ENCODE measurements at places on chromosomes 7 and 10.

- no peak for DNase-seq
These were observed 354.1 kb upstream of the CELF2 start for GRCh38 chr10:10663622-10664021.

GRCh38 chr7:2853147-2853546 is 9.0 kb upstream of the GNA12 start:
- DNase-seq: no peak

- no peak for DNase-seq
These were observed 133.4 kb downstream of the MACC1 start for GRCh38 chr7:20083781-20084180.

DNA sequence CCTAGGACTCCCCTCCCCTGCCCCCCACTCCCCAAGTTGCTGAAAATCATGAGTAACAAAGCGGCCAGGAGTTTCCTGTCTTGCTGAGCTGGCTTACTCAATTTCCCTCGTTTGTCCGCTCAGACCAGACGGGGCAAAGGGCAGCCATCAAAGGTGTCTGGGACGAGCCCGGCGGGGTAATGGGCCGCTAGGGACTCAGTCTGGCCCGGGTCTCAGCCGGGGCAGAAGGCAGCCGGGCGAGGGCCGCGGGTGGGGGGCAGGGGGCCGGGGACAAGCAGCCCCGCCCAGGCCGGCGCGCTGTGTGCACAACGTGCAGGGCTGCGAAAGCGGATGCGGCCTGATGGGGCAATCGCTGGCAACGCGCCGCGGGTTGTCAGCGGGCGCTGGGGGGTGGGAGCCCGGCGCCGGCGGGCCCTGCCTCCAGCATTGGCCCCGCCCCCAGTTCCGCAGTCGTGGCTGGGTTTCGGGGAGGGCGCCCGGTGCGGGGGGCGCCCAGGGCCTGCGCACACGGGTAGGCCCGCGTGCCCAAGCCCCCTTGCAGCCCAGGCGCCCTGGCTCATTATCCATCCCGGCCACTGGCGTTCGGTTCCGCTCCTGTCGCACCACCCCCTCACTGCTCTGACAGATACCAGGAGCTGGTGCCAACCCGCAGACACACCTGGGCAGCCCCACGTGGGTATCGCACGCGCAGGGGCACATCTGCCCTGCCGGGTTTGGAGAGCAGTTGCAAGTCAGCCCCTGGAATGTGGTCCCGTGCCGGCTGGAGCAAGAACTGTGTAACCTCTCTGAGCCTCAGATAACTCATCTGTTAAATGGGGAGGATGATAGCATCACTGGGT is 35.1 kb downstream of the DNAJB12 start:
- peak; percentile 81 for DNase-seq

- DNase-seq: no peak
These were observed 19.7 kb upstream of the LAMB4 start for GRCh38 chr7:108149908-108150307.

GRCh38 chr10:51679841-51680240 is 19.6 kb downstream of the CSTF2T start:
- DNase-seq: no peak

DNA sequence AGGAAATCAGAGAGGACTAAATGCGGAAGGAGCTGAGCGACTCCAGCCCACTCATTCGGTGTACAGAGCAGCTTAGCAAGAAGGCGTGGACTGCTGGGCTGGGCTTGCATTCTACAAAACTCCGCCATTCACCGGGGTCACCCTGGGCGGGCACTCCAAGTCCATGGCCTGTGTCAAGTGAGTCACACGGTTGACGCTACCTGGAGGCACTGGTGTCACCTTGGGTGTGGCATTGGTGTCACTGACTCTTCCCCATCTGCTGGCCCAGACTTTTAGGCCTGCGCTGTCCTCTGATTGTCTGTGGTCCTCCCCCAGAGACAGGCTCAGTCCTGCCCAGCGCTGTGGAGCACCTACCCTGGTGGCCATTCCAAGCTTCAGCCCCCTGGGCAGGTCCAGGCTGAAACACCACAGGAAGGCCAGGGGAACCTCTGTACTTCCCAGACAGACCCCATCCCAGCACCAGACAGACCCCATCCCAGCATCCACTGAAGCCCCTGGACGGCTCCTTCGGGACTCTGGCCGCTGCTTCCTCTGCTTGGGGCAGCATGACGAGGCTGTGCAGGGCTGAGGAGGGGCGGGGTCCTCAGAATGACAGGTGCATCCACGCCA is 30.6 kb upstream of the CNPY1 start:
- DNase-seq: no peak

- no peak for DNase-seq
These were observed 753.2 kb downstream of the DNAJB9 start for GRCh38 chr7:109322833-109323232.

- no peak for DNase-seq
These were observed 52.6 kb downstream of the NT5C2 start for GRCh38 chr10:103140469-103140868.

DNA sequence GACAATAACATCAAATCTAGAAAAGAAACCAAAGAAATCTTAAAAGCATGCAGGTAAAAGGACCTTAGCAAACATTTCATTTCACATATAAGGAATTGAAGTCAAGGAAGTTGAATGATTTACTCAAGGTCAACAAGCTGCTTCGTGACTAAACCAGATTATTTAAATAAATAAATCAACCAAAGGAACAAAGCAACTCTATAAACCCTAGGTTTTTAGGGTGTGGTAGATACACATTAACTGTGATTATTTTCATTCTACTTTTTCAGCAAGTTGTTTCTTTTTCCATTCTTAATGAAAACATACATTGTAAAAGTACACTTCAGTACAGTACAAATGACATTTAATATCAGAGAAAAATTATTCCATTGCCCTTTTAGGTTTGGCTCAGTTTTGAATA is 382.0 kb upstream of the STEAP1 start:
- DNase-seq: no peak

DNA sequence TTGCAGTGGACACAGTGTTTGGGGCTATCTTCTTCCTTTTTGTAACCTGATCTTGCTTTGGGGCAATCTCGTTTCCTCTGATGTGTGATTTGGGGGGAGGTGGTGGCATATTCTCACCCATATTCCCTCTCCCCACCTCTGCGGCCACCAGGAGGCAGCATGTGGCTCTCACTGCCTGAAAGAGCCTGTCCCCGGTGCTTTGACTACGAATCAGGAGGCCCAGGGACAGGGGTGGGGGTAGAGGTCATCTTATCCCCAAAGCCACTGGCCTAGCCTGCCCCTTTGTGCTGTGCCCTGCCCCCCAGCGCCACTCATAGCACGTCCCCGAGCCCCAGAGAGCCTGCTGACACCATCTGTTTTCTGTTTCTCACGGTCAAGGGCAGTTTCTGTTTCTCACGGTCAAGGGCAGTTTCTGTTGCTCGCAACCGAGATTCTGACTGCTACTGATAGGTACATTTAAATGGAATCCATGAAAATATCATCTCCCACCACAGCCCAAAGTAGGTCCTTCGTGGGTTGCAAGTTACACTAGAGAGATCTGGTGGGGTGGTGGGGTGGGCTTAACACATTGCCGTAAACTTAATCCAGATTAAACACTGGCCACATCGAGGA is 28.2 kb downstream of the PHYH start:
- DNase-seq: no peak

- DNase-seq: peak; percentile 77
These were observed 43.4 kb downstream of the TMEM130 start for GRCh38 chr7:98826387-98826786.

- DNase-seq: no peak
These were observed 15.8 kb upstream of the YAE1 start for GRCh38 chr7:39550411-39550810.

Measured in posterior cingulate gyrus (tissue), 11 donors.